AG20443 (cell line): ENCODE measurements at places on chromosomes 4 and X.

DNA sequence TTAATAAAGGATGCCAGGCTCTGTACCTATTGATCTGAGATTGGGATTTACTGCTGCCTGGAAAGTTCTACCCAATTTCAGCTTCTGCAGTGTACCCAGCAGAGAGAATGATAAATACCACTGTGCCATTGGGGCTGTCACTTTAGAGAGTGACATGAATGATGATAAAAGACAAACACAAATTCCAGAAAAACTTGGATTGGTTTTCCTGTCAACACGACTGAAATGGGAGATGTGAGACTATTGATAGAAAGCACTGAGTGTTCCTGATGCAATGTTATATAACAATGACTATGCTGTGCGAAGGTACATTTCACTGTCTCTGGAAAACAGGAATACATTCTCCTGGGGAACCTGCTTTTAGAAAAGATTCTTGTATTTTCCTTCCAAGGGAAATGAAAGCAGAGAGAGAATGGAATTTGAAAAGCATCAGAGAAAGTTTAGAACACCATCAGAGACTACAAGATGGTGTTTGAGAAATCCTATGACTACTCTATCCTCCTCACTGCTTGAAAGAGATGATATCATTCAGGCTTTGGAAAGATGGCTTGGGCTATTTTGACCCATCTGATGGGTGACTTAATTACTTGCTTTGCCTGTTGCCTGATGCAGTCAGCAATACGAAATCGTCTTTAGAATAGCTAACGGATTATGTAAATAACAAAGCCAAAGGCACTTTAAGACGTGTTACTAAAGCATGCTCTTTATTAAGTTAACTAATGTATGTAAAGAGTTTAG, 49.7 kb downstream of the MID1IP1 start:
- no peak for DNase-seq

DNA sequence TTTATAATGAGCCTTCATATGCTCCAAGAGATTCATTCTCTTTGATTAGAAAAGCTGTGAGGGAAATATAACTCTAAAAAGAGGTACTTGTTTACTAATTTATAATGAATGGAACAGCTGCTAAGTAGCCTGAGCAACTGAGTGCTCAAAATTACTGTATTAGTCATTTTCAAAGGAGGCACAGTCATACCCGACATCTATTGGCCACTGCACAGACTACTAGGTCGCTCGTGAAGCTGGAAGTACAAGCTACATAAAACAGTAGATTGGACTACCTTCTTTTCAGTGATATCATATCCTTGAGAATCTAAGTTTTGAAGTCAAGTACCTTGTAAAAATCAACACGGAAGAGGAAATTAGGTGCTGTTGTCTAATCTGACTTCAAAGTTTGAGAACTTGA, 52.0 kb upstream of the GLRB start:
- DNase-seq: no peak

DNA sequence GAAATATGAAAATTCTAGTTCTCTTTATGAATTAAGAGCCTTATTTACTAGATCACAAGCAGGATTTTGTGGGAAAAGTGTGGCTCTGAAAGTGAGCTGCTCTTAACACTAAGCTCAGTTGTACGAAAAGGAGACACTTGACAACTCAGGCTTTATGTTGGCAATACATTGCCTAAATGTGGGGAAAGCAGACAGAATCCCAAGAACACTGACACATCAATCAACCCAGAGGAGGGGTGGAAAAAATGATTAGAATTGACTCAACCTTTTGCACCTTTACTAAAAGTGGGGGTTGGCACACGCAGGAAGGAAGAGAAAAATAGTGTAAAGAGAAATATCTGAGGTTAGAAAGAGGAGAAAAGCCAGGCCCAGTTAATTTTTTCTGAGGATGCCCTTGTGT, 61.6 kb downstream of the CHST7 start:
- no peak for DNase-seq

- DNase-seq: no peak
Measured at GRCh38 chr4:79155336-79155735, 170.5 kb downstream of the NAA11 start.

GRCh38 chrX:46330981-46331380, 214.2 kb downstream of the ZNF674 start:
- DNase-seq: no peak

DNA sequence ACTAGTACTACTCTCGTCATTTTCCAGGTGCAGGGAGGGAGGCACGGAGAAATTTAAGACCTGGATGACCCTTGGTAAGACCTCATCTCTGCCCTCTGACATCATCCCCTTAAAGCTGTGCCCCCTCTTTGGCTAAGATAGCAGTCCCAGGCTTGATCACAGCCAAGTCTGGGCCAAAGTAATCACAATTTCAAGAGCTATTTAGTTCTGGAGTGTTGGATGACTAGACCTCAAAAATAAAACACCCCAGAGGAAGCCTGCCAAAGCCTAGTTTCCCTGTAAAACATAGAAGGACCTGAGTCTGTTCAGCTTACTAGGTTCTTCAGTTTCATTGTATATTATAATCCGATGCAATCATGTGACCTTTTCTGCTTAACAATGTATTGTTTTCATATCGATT, 144.6 kb upstream of the ARHGEF9 start:
- DNase-seq: no peak

DNA sequence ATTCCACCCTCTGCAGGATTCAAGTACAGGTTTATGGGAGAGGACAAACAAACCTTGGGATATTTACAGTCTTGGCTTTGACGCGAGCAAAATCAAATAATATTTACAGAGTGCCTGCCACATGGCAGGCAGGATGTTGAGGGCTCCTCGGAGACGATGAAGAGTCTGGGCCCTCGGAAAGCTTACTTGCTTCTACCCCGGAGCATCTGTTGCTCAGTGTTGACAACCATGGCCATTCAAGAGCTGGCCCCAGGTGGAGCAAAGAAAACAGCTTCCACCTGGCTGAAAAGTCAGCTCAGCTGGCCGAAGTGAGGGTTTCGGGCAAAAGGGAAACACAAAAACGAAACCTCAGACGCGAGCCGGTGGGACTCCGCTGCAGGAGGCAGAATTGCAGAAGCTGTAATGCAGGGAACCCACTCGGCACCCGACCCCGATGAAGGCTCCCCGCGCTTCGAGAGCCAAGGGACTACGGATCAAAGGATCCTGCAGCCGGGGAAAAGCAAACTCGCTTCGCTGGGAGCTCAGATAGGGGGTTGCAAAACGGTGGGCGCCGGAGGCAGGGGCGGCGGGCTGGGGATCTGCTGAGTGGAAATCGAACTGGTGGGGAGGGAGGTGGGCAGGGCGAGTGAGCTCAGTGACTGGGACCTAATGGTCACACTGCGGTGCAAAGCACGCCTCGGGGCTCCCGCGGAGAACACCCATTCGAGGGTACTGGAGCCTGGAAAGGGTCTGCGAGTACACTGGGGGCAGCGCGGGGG, 805 bp downstream of the ATP8A1 start:
- peak; percentile 15 for DNase-seq

- no peak for DNase-seq
Measured at GRCh38 chr4:18106620-18107019, 85.1 kb upstream of the LCORL start.

- no peak for DNase-seq
Measured at GRCh38 chr4:52883707-52884669, 21.9 kb downstream of the RASL11B start.

- no peak for DNase-seq
Measured at GRCh38 chrX:4809571-4809970, 1096.1 kb upstream of the PRKX start.

GRCh38 chrX:109384699-109385098, 97.2 kb downstream of the GUCY2F start:
- peak; percentile 11 for DNase-seq

DNA sequence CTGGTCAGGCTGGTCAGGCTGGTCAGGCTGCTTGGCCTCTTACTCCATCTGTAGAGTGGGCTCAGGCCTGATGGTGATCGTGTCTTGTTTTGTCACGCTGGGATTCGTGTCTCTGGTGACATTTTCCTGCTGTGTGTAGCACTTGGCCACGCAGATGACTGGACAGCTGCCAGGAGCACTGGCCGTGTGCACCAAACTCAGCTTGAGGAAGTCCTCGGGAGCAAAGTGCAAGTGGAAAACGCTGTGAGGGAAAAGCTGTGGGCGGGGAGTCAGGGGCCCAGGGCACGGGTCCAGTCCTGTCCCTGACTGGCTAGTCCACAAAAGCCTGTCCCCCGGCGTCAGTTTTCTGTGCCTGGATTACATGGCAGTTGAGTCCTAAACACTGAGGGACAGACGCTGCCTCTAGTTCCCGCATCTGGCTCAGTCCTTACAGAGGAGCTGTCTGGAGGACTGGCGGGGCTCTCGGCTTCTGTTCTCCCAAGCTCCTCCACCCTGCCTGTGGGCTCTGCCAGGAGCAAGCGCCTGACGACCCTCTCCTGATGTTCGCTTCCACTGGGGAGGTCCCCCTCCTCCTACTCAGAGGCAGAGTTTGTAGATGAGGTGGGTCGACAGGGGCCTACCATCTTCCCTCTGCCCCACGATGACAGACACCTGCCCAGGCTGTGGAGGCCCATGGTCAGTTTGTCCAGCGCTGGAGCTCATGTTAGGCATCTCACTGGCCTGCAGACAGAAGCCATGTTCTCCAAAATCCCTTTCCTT, 35.9 kb upstream of the GRPEL1 start:
- DNase-seq: peak; percentile 26

- no peak for DNase-seq
Measured at GRCh38 chr4:37644962-37645361, 41.2 kb downstream of the RELL1 start.

DNA sequence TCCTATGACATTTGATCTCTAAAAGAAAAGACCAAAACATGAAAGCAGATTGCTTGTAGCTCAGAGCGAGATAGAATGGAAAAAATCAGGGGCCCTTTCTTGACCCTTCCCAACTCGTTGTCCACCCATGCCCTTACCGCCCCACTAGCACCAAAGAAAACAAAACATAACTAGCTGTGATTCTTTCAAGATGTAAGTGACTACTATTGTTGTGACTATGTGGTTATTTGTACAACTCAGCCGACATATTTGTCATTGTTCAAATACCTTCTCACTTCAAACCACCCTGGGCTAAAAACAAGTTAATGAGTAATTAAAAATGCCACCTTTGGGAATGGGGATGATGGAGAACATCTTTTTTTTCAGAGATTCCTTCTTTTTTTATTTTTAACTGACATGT, 171.2 kb upstream of the GPC4 start:
- DNase-seq: peak; percentile 16

DNA sequence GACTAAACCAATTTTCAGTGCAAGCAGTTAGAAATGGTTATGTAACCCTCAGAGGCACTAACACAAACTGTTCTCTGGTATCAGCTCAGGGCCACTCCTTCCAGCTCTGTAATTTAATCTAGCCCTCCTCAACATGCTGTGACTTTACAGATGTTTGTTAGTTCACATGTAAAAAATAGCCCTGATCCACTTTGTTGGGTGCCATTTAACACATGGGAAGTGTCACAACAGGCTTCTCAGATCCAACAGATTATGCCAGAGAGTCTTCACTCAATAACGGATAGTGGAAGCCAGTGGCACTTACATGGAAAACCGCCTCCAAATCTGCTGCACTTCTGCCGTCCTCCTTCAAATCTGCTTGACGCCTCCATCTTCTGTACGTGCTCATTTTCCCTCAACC, 51.6 kb downstream of the ATP8A1 start:
- no peak for DNase-seq

- no peak for DNase-seq
Measured at GRCh38 chrX:129979207-129979920, 3.1 kb upstream of the BCORL1 start.

DNA sequence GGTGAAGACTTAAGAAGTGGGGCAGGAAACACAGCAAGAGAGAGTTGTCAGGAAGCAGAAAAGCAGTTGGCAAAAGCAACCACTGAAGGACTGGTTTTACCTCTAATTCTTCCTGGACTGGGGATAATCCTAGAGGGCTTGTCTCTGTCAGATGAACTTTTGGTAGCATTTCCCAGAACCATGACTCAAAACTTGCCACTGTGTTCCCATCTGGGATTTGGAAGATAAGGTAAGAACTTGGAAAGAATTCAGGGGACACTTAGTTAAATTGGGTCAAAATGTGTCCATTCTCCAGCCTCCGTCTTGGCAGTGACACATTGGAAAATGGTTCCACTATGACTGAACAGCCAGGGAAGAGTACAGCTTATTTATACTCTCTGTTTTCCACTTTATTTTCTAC, 55.7 kb downstream of the CD38 start:
- DNase-seq: no peak

GRCh38 chr4:20265726-20266125, 14.0 kb downstream of the SLIT2 start:
- no peak for DNase-seq

DNA sequence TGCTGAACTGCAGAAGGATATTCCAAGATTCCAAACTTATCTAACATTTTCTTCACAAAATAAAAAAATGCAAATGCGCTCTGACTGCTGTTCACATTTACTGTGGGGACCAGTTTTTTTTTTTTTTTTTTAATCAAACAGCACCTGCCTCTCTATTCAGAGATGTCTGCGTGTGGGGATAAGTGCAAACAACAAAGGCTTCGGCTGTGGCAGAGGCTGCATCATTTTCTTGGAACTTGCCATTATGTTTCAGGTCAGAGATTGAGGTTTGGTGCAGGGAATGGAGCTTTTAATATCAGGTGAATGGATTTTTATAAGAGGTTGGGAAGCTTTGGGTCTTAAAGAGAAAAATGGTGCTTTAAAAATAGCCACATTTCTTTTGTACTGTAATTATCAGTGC, 78.2 kb upstream of the TET2 start:
- DNase-seq: no peak

GRCh38 chrX:18543738-18544137, 118.3 kb downstream of the CDKL5 start:
- DNase-seq: no peak

DNA sequence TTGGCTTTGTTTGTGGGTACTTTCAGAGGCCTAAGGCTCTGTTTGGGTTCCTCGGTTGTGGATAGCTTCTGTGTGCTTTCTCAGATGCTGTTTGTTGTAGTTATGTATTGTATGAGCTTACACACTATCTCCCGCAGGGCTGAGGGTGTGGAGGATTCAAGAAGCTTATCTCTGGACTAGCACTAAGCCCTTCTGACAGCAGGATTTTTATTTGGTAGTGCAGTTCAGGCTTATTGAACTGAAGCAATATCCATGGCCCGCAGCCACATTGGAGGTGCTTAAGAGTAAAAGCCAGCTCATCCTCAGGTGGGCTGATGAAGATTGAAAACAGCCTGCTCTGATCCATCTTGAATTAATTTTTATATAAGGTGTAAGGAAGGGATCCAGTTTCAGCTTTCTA, 128.2 kb downstream of the RASGEF1B start:
- no peak for DNase-seq

DNA sequence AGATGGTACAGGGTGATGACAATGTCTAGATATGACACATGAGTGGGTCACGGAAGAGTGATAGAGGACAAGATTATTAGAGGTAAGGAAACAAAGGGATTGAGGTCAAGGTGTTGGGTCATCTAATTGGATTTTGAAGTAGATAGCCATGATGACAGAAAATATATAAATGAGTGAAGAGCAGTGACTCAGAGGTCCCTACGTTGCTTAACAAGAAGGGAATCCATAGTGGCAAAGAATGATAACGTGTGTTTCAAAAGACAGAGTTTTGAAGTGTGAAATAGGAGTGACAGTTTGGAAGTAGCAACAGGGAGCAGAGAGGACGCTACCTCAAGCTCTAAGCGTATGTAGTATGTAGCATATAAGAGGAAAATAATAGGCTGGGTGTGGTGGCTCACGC, 22.2 kb upstream of the CAMK2D start:
- no peak for DNase-seq
